Renal pelvis (tissue), 12 donors: ENCODE measurements at places on chromosomes 7 and 10.

- no peak for DNase-seq
Measured at GRCh38 chr7:6106140-6106904, 75.1 kb downstream of the ANKRD61 start.

DNA sequence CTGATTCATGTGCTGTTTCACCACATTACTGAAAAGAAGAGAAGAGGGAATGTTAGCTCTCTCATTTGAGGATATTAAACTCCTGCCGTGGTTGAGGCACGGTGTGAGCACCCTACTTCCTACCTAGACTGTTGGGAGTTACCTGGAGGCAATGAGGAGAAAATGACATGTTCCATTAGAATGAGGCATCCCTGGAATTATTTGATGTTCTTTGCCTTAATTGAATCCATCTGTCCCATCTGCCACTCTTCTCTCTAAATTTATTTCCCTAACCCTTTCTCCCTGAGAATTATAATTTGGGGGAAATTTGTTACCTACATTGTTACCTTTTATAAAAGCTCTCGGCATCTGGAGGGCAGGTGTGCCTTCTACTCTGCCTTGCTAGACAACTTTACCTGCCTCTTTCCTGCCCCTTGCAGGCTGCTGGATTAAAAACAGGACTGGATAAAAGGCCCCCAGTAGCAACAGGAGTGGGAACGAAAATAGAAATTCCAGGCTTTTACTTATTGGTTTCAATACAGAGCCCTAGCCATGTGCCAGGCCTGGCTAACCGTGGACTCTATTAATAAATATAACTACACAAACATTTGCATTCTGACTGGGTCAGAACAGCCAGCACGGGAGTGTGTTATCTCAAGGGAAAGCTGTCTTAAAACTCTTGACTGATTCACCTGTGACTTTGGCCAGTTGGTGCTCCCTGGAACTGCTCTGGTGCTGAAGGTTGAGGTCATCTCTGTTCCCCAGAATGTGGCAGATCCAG lies 4.4 kb upstream of the ATXN7L1 start:
- no peak for DNase-seq

DNA sequence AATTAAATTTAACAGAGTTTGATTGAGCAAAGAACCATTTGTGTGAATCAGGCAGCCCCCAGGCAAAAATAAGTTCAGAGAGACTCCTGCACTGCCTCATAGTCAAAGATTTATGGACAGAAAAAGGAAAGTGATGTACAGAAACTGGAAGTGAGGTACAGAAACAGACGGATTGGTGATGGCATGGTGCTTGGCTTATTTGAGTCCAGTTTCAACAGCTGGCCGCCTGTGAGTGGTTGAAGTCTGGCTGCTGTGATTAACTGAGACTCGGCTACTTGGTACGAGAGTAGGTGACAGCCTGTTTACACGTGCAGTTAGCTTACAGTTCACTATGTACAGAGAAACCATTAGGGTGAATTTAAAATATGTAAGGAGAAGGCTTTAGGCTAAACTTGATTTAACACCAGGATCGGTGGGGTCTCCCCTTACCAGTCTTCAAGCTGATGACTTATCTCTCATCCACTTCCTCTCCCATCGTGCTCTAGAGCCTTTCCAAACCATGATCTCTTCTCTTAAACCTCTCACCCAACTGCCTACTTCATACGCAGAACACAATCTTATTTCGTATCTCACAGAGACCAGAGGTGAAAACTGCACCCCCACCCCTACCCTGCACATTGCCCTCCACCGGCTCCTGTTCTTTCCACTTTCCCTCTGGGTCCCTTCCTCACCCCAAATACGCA lies 5.0 kb upstream of the MSMB start:
- no peak for DNase-seq

DNA sequence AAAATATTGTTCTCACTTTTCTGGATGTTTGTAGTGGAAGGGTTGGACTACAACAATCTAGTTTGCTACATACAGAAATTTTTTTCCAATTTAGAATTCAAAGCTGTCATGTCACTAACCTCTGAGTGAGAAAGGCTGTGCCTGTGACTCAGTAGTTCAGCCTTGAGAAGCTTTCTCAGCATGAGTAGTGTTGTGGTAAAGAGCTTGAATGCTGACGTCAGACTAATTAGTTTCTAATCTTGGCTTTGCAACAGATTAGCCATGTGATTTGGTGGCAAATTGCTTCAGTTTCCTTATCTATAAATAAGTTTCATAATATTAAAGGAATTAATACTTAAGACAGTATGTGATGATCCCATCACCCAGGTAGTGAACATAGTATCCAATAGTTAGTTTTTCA lies 83.8 kb downstream of the ABCA13 start:
- no peak for DNase-seq

DNA sequence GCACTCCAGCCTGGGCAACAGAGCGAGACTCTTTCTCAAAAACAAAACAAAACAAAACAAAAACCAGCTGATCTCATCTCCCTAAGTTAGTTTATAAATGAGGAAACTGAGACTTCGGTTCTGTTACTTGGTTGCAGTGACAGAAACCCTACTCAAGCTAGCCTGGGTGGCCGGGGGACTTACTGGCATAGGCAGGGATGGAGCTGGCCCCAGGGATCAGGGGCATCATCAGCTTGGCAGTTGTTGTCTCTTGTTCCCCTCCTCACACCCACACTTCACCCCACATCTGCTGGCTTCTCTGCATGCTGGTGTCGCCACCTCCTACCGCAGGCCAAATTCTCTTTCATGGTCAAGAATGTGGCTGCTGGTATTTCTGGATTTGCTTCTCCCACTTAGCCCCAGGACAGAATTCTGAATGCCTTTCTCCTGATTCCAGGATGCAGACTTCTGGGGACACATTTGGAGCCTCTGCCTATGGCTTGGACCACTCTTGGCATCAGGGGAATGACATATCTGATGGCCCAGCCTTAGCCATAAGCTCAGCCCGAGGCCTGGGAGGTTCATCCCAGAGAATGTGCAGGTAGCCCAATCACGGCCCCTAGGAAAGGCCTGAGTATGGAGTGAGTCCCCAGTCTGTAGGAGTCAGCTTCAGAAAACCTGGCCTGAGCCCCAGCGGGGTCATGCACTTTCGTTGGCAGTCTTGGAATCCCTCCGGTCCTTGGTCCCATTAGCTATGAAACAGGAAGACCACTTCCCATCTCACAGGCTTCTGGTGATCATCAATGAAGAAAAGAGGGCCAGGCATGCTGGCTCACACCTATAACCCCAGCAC lies 41.6 kb upstream of the CTBP2 start:
- no peak for DNase-seq

- DNase-seq, result peak; percentile 95
Measured at GRCh38 chr10:102120991-102121738, 997 bp upstream of the LDB1 start.

DNA sequence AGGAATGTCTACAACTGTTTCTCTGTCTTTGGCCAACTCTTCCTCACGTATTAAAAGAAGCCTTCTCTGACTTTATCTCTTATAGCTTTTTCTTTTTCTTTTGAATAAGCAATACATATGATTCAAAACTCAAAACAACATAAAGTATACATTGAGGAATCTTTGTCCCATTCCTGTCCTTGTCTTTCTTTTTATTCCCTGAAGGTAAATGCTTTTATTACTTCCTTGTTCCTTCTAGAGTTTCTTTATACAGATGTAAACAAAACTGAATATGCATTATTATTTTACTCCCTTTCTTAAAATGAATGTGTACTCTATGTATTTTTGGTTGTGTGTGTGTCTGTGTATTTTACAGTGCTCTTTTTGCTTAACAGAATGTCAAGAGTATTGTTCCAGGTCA lies 170.1 kb downstream of the CHN2 start:
- DNase-seq, result no peak

DNA sequence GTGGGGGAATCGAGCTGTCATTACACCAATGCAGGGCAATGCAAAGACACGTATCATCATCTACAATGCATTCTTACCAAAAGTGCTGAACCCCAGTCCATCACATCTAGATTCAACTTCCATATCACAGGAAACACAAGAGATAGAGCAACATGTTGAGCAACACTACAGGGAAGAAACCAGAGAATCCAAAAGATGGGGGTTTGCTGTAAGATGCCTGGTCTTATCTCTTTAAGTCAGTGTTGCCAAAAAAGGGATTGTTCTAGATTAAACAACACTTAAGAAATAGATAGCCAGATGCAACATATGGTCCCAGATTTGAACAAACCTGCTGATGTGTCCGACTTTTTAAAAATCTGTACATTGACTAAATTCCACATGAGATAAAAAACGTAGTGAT lies 315.6 kb upstream of the IMMP2L start:
- DNase-seq, result no peak

- no peak for DNase-seq
Measured at GRCh38 chr7:91424371-91424770, 160.1 kb downstream of the FZD1 start.

GRCh38 chr7:42502022-42502421 lies 265.0 kb upstream of the GLI3 start:
- no peak for DNase-seq

GRCh38 chr7:148964483-148965267 lies 63.6 kb downstream of the PDIA4 start:
- DNase-seq, result no peak

DNA sequence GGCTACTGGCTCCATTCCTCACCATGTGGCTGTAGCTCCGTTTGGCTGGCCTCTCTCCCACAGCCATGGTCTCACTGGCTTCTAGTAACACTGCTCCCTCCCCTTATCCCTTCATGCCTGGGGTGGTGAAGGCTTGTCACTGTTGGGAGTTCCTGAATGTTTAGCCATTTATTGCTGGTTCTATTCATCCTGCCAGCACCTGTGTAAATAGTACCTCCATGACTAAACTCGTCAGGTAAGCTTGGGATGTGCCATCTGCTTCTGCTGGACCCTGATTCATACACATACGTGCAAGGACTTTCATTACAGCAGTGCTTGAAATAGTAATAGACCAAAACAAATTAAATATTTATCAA lies 61.6 kb downstream of the CCDC71L start:
- no peak for DNase-seq

GRCh38 chr7:2821842-2822507 lies 22.1 kb downstream of the GNA12 start:
- no peak for DNase-seq

GRCh38 chr10:123522702-123523312 lies 143.3 kb upstream of the GPR26 start:
- DNase-seq, result no peak
